ENCODE measurements at places on chromosomes 2 and 18.

GRCh38 chr2:25920786-25921415 lies 42.6 kb upstream of the ASXL2 start:
- no peaks in the 10 kb centered on the region for H3K27me3 ChIP-seq
- DNase-seq, result no peak

DNA sequence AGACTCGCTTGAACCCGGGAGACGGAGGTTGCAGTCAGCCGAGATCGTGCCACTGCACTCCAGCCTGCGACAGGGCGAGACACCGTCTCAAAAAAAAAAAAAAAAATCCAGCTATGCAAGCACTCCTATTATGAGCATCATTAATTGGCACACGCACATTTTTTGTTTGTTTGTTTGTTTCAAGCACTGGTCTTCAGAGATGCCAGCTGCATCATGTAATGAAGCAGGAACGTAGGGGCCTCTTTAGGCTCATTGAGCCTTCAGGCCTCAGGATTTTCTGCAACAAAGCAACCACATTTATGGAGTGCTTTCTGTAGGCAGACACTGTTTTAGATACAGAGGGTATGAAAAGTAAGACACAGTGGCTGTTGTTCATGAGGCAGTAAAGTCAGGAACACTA lies 585.8 kb downstream of the CNTNAP5 start:
- no peak overlapping the region for H3K27ac ChIP-seq
- H3K4me1 ChIP-seq, result no peaks in the 10 kb centered on the region

DNA sequence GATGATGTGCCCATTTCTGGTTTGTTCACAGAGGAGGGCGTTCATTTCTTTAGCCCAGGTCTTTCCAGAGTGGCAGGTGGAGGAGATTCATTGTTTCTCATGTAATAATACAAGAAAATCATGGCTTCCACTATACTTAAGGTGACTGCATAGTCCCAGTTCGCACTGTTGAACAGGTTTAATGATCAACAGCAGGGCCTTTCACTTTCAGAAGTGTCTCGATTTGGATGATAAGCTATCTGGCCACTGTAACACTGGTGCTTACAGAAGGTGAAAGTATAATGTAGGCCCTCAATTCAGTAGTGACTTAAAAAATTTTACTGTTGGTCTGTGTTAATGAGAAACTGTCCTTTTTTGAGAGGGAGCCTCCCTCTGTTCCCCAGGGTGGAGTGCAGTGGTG lies 1.4 kb downstream of the RMC1 start:
- peaks cover 24% of the 10 kb centered on the region for H3K36me3 ChIP-seq
- no peaks in the 10 kb centered on the region for H3K27me3 ChIP-seq
- no peaks in the 10 kb centered on the region for H3K4me1 ChIP-seq
- no peak for DNase-seq
- peak overlapping the region; percentile 90 for H3K4me3 ChIP-seq
- no peak overlapping the region for H3K27ac ChIP-seq

- DNase-seq, result no peak
- no peaks in the 10 kb centered on the region for H3K27me3 ChIP-seq
- H3K4me3 ChIP-seq, result no peak overlapping the region
- H3K27ac ChIP-seq, result no peak overlapping the region
These were observed 57.3 kb downstream of the CCDC195 start for GRCh38 chr2:224658780-224659405.

GRCh38 chr2:218859556-218859987 lies at the start of gene WNT6:
WNT6 (plus strand) TSS chr2:218859805; CDS start chr2:218860038, 233 bp downstream.
- peak within 1 kb of the TSS; percentile 45 for H3K4me3 ChIP-seq
- H3K27me3 ChIP-seq, result peaks cover 28% of the 10 kb centered on the region
- no peaks in the 10 kb centered on the region for H3K36me3 ChIP-seq
- H3K27ac ChIP-seq, result no peak within 1 kb of the TSS

DNA sequence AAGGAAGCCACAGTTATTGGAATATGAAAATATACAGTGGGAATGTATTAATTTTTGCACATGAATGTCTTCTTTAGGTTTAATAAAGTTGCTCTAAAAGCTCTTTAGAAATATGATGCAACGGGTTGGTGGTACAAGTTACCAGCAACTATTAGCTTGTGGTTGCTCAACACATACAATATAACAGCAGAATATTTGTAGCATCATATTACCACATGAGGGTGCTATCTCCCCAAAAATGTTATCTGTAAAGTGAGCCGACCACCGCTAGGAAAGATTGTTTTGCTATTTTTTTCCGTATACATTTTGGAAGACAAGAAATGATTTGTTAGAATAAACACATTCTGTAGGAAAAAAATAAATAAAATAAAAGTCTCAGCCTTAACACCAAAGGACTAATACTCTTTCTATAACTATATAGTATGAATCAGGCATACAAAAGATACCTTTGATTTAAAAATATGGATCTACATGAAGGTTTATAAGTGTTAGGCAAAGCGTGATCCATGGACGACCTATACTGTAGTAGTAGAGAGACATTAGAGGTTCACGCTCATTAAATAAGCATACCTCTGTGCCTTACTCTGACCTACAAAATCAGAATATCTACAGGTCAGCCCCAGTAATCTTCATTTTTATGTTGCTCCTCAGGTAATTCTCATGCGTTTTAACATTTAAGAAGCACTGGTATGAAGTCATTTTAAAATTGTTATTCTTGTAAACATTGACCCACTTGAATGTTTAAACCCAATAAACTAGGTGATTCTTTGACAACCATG lies 1110.6 kb upstream of the ACVR2A start:
- H3K4me3 ChIP-seq, result no peak overlapping the region
- DNase-seq, result no peak
- H3K4me1 ChIP-seq, result no peaks in the 10 kb centered on the region
- H3K27me3 ChIP-seq, result no peaks in the 10 kb centered on the region
- H3K36me3 ChIP-seq, result no peaks in the 10 kb centered on the region

GRCh38 chr2:88067189-88067588 lies 436 bp upstream of the SMYD1 start:
- no peaks in the 10 kb centered on the region for H3K36me3 ChIP-seq
- H3K4me1 ChIP-seq, result no peaks in the 10 kb centered on the region
- H3K27ac ChIP-seq, result no peak overlapping the region
- no peak for DNase-seq
- no peak overlapping the region for H3K4me3 ChIP-seq

GRCh38 chr18:50356036-50356945 lies 18.6 kb upstream of the SKA1 start:
- H3K4me3 ChIP-seq, result no peak overlapping the region
- H3K36me3 ChIP-seq, result no peaks in the 10 kb centered on the region
- H3K27me3 ChIP-seq, result no peaks in the 10 kb centered on the region
- no peak overlapping the region for H3K27ac ChIP-seq
- no peaks in the 10 kb centered on the region for H3K4me1 ChIP-seq
- DNase-seq, result no peak
